ENCODE measurements at places on chromosomes 2 and 18. TPM values are rescaled to one million over a fixed set of nuclear protein-coding genes. Genes with fewer than 3 reads are reported as not detected.

DNA sequence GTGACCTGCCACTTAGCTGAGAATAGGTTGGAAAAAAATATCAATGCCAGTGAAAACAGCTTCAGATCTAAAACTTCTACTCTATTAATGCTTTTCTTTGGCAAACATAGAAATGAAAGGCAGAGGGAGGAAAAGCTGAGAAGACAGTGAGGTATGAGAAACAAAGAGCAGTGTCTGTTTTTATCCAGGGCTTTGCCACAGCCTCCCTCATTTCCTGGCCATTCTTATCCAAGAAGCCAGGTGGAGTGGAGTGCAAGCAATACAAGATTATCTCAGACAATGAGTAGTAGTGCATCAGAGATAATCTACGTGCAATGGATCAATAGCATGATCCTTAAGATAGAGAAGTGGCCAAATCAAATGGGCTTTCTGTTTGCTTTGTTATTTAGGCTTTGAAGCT lies 808.7 kb upstream of the PIK3C3 start:
- DNase-seq = no peak

DNA sequence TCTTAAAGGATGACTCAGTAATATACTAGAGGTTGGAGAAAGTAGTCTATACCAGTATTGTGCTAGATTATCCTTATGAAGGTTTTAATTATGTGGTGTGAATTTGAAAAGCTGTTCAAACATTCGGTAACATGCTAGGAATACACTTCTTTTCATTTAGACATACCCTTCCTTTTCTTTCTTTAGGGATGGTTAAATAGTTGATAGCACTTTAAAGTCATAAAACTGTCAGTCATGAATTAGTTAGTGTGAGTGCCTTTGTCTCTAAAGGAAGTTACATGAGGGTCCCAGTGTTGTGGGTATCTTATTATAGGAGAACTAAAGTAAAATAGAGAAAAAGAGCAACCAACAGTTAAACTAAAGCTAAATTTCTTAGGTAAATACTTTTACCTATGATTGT lies 149.3 kb downstream of the CSRNP3 start:
- DNase-seq = no peak

Gene MFSD6
- total RNA-seq = 112 TPM

Gene NT5C1B
- not detected for total RNA-seq

- DNase-seq = no peak
These were observed 290.7 kb upstream of the SALL3 start for GRCh38 chr18:78688916-78689315.

GRCh38 chr2:239306274-239307220 lies 94.3 kb downstream of the HDAC4 start:
- no peak for DNase-seq

Gene CDH20
- total RNA-seq = 3.4 TPM

Gene SERPINB12
- total RNA-seq = not detected

All from esophagus squamous epithelium (tissue), 5 donors.